ENCODE measurements at places on chromosomes 6 and 20.

DNA sequence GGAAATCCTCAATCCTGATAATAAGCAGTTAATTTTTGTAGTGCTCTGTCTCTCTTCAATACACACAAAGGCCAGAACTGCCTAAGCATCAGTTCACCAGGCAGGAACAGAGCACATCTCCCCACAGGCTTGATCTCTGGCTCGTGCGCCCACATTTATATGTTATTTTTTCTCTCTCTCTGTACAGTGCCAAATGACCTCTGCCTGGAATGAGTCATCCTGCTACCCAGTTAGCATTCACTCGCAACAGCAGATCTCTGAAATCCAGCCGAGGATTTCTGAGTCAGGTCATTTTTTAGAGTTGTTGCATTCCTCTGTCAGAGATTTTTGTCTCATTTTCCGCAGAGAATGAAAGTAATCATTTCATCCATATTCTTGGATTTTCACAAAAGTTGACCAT is 107.1 kb downstream of the COL12A1 start:
- no peak for DNase-seq

DNA sequence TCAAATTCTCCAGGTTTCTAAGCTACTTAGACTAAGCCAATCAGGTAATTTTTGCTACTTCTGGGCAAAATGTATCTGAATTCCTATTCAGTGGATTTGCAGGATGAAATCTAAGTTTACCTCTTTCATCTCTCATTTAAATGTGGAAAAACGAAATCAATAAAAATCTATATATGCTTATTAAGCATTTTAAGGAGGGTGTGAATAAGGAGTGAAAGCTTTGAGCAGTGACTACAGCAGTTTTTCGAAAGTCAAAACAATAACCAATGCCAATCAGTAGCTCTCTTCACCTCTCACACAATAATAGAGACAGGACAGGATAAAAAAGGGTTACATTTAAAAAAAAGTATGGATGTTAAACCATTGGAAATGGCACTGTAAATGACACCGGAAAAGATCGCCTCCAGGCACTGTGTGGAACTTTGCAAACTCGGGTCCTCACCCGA is 476 bp upstream of the BCKDHB start:
- no peak for DNase-seq

GRCh38 chr6:35461270-35461669 is 6.9 kb upstream of the RPL10A start:
- no peak for DNase-seq

DNA sequence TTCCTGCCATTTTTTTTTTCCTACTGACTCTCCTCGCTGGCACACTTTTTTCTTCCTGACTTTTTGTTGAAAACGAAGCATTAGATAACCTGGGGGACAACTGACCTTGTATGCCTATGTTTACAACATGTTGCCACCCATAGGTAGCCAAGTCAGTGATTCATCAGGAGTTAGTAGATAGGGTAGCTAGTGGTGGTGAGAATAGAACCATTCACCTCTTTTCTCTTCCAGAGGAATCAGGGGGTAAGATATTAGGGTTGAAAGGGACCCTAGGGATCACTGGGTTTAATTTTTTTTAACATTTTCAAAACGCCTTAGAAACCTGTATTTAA is 427.9 kb upstream of the FLRT3 start:
- no peak for DNase-seq

GRCh38 chr6:22657352-22657980 is 88.1 kb downstream of the HDGFL1 start:
- DNase-seq: no peak

All from activated CD4-positive, alpha-beta T cell treated with anti-CD3 and anti-CD28 coated beads, Interleukin-2, amount 50 U/mL, for 4 hours (primary cell).